ENCODE measurements at places on chromosomes 12 and 14.
A peak's percentile ranks its signal among the peaks of the same experiment; 100 is the strongest.

DNA sequence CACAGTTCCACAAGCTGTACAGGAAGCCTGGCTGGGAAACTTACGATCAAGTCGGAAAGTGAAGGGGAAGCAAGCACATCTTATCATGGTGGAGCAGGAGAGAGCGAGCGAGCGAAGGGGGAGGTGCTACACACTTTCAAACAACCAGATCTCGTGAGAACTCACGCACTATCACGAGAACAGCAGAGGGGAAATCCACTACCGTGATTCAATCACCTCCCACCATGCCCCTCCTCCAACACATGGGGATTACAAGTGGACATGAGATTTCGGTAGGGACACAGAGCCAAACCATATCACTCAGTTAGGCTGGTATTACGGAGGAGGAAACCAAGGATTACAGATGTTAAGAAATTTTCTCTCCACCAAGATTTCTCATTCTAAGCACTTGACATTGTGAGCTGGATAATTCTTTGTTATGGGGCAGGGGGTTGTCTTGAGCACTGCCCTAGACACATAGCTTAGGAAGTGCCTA, 262.0 kb upstream of the G2E3 start:
- DNase-seq: no peak

GRCh38 chr14:101719708-101720107, 41.8 kb upstream of the PPP2R5C start:
- DNase-seq: peak; percentile 11

- DNase-seq: no peak
Measured at GRCh38 chr12:79874665-79875064, 60.2 kb downstream of the PPP1R12A start.

DNA sequence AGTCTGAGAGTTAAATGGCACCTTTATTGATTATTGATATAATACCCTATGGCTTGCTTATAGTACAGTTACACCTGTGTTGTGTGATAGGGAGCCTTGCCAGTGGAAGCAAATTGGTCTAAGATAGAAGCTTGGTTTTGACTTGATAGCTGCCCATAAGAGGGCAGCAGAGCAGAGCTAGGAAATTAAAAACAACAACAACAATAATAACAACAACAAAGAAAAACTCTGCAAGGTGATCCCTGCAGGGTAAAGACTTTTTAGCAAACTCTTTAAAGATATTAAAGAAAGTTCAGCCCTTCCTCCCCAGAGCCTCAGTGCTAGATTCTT, 18.0 kb upstream of the RNASE10 start:
- no peak for DNase-seq

- no peak for DNase-seq
Measured at GRCh38 chr14:100291305-100292075, 14.8 kb downstream of the SLC25A29 start.

DNA sequence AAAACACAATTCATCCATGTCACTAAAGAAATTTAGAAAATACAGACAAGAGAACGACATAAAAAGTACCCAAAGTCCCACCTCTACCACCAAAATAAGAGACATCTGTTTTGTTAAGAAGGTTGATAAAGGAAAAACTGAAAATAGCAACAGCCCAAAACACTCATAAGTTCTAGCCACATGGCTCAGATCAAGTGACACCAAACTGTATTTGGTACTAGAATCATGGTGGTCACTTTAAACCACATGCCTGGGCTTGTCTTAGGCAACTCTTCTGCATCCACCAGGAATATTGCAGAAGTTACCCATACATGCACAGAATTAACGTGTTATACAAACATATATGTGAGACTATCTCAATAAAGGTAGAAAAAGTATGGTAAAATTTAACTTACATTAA, 78.2 kb upstream of the GTF2A1 start:
- DNase-seq: no peak

- peak; percentile 9 for DNase-seq
Measured at GRCh38 chr14:101202627-101203404, 299.3 kb upstream of the RTL1 start.

DNA sequence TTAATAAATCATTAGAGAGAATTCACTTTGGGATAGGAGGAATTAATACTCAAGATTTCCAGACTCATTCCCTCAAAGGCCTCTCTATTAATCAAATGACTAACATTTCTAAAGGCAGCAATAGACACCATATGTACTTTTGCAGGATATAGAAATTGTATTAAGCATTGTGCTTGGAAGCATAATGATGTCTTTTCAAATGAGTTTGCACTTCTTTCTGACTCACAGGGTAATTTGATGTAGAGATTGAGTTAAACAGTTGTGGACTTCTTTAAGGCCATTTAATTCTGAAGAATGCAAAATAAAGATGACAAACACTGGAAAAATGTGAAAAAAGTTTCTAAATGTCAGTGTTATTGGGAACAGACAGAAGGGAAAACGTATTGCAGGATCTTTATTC, 63.4 kb upstream of the CSRP2 start:
- DNase-seq: no peak

DNA sequence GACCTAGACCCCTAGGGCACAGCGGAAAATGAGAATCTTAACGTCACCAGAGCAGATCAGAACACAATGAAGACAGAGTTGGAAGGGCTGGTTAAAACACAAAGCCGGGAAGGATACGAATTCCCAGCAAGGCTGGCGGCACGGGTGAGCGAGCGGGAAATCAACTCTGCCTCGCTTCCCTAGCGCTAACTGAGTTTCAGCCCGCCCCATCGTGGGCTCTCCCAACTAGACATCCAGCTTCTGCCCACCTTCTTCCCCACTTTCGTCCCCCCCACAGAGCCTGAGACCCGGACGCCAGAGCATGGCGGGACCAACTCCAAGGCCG, 377 bp downstream of the CCNT1 start:
- no peak for DNase-seq

GRCh38 chr14:21098076-21098891, at the start of gene ZNF219:
Gene ZNF219 (minus strand): TSS chr14:21098655. CDS start chr14:21093591, 5,064 bp downstream.
- DNase-seq: peak; percentile 54

DNA sequence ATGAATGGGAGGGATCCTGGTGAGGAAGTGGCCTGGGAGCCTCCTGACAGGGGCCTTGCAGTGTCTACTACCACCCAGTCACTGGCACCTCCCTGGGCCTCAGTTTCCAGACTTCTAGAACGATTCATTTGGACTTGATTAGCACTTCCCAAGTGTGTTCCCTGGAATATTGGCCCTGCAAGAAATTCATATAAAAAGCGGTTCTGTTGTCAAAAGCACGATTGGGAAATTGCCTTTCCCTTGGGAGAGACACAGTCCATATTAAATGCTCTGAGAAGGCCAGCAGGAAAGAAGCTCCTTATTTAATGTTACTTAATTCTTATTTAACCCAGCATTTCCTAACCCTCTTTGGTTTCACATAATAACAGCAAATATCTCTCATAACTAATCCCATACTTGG, 61.9 kb downstream of the DRAM1 start:
- no peak for DNase-seq

GRCh38 chr14:32552766-32553165, 223.7 kb downstream of the AKAP6 start:
- DNase-seq: no peak

- no peak for DNase-seq
Measured at GRCh38 chr12:115598871-115599811, 678.4 kb downstream of the MED13L start.

DNA sequence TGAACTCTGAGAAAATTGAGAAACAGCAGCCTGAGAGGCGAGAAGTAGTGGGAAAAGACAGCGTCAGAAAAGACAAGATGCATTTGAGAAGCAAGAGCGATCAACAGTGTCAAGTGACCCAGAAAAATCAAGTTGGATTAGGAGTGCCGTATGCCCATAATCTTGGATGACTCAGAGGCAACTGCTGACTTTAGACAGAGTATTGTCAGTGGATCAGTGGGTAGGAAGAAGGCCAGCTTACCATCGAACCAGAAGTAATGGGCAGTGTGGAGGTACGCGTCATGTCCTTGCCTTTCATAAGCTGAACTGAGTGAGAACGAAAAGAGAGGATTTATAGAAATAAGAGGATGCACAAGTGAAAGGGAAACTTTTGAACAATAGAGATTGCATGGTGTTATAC, 151.0 kb upstream of the NAV3 start:
- DNase-seq: no peak

- DNase-seq: no peak
Measured at GRCh38 chr14:72644038-72644437, 249.9 kb downstream of the DPF3 start.

GRCh38 chr12:107859367-107859766, 84.9 kb downstream of the ASCL4 start:
- no peak for DNase-seq

GRCh38 chr14:74014299-74014698, 4.8 kb downstream of the ENTPD5 start:
- DNase-seq: no peak

GRCh38 chr14:89225607-89226006, 191.4 kb downstream of the FOXN3 start:
- DNase-seq: no peak

DNA sequence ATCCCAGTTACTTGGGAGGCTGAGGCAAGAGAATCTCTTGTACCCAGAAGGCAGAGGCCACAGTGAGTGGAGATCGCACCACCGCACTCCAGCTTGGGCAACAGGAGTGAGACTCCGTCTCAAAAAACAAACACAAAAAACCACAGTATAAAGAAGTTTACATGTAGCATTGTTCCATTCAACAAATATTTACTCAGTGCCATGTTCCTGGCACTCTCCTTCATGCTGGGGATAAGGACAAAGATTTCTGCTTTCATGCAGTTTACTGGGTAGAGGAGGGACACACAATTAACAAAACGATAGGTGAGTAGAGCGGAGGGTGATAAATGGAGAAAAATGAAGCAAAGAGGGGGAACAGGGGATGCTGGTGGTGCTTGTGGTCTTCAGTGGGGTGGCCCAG, 68.2 kb upstream of the OVCH1 start:
- no peak for DNase-seq

GRCh38 chr12:43758247-43758727, 303 bp downstream of the PUS7L start:
- DNase-seq: peak; percentile 22

DNA sequence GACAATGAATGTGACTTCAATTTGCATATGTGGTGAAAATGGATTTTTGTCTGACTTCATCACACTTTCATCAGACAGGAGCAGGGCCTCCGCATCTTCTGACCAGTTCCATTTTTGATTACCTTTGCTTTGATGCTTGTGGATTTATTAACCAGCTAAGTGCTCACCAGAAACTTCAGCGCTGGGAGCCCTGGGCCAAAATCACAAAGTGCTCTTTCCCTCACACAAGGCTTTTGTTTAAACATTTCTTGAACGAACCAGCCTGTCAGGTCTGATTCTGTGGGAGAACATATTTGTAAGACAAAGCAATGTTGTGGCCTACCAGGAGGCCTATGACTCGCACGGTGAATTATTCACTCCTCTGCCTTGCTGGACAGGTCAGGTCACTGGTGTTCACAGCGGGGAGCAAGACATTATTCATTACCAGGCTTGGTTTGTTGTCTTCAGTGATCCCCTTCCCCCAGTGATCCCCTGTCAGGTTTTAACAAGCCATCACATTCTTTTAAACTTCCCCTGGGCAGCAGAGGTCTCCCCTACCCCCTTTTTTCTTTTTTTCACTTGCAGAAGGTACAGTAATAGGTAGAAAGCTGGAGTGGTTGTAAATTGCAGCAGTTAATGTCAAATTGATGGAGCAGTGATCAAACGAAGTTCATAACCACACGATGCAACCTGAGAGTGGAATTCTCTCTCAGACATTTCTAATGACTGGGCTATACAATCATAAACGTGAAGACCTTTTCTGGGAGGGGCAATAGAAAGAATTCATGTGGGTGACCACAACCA, 167.5 kb upstream of the PRICKLE1 start:
- DNase-seq: no peak

- DNase-seq: no peak
Measured at GRCh38 chr12:1680804-1681492, 9.9 kb upstream of the ADIPOR2 start.

GRCh38 chr12:126747530-126748149, 1519.3 kb upstream of the TMEM132C start:
- DNase-seq: peak; percentile 66

- peak; percentile 70 for DNase-seq
Measured at GRCh38 chr14:102819176-102819628, 42.0 kb downstream of the TRAF3 start.

DNA sequence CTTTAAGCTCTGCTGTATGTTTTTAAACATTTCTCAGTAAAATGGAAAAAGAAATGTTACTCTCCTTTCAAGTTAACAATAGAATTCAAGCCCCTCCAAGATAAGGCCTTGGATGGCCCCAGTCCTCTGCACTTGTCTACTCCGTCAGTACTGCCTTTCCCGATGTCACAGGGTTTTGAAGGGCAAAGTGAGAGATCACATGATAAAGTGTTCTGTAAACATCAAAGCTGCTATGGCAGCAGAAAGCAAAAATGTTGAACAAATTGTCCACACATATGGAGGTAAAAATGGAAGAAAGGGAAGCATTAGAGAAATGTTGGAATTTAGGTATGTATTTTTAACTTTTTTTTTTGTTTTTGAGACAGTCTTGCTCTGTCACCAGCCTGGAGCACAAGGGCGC, 33.5 kb upstream of the CDK2AP1 start:
- DNase-seq: no peak

DNA sequence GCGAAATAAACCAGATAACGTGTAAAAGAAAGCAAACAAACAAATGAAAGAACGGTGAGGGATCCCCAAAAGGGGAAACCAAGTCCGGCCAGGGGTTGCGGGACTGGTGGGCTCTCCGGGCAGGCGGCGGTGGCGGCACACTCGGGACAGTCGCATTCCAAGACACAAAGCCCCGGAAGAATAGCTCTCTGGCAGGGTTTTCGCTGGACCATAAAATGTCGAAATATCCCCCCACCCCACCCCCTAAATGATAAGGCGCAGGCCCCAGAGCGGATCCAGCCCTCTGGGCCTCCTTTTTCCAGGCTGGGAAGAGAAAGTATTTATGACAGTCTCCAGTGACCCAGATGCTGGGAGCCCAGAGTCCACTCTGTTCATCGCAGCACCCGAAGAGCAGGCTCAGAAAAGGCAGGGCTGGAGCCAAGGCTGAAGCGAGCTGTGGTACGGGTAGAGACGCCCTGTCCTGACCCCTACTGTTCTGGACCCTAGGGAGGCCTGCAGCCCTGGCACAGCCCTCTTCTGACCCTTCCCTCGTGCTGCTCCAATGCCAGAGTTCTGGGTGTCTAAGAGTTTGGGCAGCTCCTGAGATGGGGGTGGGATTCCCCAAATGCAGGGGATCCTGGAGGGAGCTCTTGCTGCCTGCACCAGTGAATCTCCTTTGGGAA, 2.1 kb upstream of the HOXC8 start:
- DNase-seq: no peak

DNA sequence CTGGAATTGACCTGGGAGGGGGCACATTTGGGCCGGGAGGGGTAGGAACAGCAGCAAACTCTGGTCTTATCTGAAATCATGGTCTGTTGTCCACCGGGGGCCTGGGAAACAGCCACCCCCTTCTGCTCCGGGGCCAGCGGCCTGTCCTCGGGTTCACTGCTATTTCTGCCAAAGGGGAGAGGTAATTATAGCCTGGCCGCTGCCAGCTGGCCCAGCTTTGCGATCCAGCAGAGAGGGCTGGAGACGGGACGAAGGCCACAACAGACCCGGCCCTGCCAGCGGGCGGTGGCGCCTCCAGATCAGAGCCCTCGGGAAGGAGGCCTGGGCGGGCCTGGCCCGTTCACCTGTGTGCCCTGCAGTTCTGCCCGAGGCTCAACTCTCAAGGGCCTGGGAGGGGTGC, at the start of gene C14orf180:
C14orf180 (plus strand) TSS at position 258 of the 400 bp plus-strand sequence. CDS start 6,667 bp downstream, outside the sequence.
- DNase-seq: no peak

Data from natural killer cell (primary cell).